ENCODE measurements at places on chromosomes 7 and 10.

- DNase-seq, result no peak
These were observed 1.3 kb upstream of the NMT2 start for GRCh38 chr10:15169555-15170401.

DNA sequence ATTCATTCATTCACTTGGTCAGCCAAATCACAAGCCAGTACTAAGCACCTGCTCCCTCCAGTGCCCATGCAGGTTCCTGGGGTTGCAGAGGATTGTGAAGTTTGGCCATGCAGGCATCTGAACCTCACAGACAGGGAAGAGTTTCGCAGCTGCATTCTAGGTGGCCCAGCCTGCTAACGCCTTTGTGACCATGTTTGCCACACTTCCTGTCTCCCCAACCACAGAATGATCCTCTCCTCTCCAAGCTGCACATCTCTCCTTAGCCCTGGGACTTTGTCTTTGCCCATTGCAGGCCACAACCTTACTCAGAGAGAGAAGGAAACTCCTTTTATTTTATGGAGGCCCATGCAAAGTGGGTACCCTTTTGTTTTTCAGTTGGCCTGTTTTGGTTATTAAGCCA, 31.8 kb downstream of the EPDR1 start:
- no peak for DNase-seq

DNA sequence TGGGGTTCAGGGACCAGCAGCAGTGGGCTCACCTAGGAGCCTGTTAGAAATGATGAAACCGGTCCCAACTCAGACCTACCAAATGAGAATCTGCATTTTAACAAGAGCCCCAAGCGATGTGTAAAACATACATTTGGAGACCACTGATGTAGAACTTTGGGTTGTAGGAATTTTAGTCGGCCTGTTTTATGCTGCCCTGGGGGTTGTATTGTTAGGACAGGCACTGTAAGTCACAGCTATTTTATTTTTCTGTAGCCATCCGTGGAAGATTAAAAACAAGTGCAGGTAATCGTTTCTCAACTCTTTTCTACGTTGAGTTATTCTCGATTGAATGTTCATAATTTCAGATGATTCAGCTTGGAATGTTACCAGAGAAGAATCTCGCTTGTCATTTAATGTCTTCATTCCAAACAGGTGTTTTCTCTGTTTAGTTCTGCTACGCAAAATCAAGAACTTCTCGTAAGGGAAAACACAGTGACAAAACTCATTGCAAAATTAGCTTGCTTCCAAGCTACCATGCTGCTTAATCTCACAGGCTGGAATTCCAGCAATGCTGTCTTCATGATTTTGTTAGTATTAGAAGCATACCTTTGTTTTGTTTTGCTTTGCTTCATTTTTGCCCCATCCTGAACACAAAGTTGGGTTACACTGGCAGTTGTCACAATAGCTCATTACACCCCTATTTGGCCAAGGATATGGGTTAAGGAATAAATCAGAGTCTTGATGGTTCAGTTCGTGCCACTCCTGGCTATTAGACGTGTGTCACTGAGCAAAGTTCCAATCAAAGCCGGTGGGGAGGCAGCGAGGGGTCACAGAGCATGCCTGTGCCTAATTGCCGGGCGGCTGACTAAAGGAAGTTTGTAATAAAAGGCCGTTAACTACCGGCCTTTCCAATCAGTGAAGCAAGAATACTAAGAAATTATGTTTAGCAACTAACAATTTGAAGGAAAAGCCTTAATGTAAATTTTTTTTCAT, 676.9 kb downstream of the GATA3 start:
- no peak for DNase-seq

- peak; percentile 48 for DNase-seq
These were observed 11.5 kb downstream of the FOXL3 start for GRCh38 chr7:301291-302053.

DNA sequence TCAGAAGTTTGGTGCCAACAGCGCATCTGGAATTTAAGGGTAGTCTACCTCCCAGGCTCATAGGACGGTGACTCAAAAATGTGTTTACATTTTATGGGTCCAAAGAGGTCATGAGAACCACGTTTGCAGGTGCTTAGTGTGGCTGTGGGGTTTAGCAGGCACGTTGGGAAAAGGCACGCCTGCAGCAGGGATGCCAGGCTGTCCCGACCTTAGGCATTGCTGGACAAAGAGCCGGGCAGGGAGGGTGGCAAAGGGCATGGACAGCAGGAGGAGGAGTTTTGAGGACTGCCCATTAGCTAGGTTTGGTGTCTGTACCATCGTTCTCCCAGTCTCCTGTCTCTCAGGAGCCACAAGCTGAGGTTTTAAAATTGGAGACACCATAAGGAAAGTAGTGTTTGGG, 104.4 kb downstream of the TRRAP start:
- DNase-seq, result no peak

DNA sequence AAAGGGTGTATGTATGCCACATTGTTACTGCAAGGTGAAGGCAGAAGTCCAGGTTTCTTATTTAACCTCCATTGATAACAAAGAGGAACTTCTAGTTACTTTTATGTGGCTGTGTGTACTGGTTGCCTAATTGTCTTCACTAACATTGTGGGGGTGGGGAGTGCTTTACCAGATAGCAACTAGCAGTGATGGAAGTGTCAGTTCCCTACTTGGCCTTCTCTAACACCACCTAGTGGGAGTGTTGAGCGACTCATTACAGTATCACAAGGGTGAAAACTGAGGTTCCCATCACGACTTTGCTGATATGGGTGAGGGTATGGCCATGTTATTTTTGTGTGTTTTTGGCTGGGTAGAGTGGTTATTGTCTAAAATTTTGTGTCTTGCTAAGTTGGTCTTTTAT, 274.4 kb downstream of the THSD7A start:
- no peak for DNase-seq

- no peak for DNase-seq
These were observed 75.5 kb downstream of the GRID1 start for GRCh38 chr10:86290933-86291615.

GRCh38 chr10:93076871-93077270, 3.2 kb downstream of the CYP26A1 start:
- DNase-seq, result no peak

- DNase-seq, result no peak
These were observed 2.6 kb upstream of the TBX20 start for GRCh38 chr7:35256256-35257175.

GRCh38 chr10:122768389-122768745, 68.7 kb upstream of the C10orf120 start:
- no peak for DNase-seq

DNA sequence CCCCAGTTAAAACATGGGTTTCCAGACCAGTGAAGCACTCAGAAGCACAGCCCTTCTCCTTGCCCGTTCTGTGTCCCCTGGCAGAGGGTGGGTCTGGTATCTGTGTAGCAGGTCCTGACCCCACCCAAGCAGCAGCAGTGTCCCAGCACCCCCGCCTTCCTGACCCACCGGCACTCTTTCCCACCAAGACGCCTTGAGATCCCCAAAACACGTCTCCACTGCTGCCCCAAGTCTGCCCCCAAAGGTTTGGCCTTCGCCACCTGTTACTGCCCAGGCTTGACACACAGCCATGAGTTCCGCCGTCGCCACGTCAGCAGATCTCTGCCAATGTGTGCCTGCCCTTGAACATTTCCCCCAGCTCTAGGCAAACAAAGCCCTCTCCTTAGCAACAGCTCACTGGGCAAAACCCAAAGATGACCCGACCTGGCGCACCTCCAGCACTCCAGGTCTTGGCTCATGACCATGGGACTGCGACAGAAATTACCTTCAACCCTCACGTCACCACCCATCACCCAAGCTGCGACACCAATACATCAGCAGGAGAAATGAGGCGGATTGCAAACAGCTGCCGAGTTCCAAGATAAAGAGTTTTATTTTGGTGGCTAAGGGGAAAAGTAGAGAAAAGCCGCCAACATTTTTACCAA, 75.6 kb downstream of the CTBP2 start:
- peak; percentile 99 for DNase-seq

DNA sequence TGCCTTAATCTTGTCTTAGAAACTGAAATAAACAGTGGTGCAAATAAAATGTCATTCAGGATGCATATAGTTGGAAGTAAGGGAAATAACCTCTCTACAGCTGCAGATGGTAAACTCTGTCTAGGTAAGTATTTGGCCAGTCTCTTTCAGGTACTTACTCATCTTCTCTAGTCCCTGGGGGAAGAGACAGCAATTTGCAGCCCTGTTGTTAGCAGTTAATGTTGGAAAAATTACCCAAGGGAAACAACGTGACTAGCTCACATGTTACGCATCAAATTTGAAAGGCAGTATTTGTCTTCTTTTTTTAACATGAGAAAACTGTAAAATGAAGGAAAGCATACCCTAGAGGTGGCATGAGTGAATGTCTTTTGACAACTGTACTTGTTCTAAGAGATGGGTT, 3.2 kb upstream of the HUS1 start:
- DNase-seq, result no peak

DNA sequence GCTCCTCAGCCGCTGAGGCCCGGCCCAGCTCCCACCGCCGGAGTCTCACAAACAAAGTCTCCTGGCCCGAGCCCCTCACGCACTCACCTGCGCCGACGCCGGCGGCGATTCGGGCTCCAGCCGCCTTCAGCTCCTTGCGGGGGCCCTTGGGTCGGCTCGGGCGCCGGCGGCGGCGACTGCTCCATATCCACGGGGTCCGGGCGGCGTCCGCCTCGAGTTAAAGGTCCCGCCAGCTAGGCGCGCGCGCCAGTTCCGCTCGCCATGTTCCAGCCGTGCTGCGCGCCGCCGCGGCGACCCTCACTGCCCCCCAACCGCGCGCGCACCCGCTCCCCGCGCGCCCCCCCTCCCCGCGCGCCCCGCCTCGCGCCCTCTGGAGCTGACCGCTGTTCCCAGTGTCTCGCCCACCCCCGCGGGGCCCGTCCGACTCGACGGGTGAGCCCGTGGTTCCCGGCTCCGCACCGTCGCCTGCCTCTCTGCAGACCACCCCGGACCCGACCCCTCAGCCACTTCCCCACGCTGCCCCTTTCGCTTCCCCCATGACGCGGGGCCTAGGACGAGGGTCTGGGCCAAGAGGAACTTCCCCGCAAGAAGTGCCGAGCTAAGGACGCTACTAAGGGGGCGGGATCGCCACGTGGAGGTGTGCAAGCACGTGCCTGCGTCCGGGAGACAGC, 396.1 kb downstream of the ZNF33B start:
- no peak for DNase-seq

- no peak for DNase-seq
These were observed 273.1 kb downstream of the TNS3 start for GRCh38 chr7:47308808-47309207.

GRCh38 chr7:31488562-31489203, 25.2 kb upstream of the ITPRID1 start:
- DNase-seq, result no peak

DNA sequence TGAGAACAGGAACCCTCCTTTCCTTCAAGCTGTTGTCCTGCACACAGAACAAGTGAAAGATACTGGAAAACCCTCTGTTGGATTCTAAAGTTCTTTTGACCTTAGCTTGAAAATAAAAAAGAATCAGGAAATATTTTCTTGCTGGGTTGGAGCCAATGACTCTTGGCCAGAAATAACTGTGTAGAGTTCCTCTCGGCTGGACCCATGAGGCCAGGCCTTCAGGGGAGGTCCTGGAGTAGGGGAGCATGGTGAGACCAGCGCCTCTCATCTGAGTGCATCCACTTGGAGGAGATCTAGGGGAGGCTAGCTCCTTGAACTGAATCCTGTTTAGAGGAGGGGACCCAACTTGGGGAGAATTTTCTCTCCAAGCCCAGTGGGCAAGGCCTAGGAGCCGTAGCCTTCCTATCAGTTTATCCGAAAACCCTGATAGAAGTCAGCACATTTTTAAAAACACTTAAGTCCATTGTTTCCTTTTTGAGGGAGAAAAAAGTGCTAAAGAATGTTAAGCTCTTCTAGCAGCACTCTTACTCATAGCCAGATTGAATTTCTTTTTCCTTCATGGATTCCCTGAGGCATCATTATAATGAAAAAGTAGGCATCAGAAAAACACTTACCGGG, 635.7 kb upstream of the ANKRD30A start:
- no peak for DNase-seq

DNA sequence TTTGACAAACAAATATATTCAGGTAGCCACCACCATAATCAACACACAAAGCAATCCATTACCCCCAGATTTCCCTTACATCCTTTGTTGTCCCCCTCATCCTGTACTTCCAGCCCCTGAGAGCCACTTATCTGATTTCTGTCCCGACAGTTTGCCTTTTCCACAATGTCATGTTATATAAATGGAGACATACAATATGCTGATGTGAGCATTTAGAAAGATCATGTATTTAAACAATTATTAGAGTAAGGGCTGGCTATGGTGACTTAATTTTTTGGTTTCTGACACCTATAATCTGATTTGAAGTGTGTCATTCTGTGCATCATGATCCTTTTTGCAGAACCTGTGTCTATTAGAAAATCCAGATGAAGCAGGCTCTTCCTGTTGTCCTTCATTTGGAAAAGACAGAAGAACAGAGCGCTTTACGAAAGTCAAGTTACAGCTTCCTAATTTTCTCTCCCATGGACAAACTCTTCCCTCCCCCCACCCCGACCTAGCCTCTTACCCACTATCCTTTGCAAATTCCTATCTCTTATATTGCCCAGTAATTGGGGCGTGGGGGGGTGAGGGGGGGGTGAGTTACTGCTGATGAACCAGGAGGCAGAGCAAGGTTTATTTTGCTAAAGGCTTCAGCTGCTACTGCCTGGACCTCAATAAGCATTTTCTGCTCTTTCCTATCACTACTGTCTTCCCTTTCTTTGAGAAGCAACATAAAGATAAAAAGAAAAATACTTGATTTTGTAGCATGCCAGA, 252.4 kb upstream of the C7orf33 start:
- no peak for DNase-seq

- DNase-seq, result no peak
These were observed 3.0 kb downstream of the ADRA2A start for GRCh38 chr10:111079781-111080180.
